ENCODE measurements at places on chromosomes 2 and 18.

DNA sequence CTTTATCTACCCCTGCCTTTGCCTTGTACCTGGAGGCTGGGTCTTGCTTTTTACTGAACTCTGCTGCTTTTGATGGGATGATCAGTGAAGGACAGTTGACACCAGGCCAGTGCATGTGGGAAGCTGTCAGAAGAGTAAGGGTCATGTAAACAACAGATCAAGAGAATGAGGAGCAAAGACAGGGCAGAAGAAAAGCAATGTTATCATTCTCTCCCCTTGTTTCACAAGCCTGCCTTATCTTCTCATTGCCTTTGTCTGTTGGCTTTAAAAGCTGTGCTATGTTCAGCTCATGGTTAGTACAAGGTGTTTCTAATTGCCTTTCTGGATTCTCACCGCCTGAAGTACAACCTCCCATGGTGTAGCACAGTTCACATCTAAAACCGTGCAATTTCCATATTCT lies 27.6 kb downstream of the LYPD1 start:
- DNase-seq: no peak

GRCh38 chr2:229689307-229689839 lies 25.0 kb downstream of the DNER start:
- no peak for DNase-seq

- DNase-seq: no peak
These were observed 171.9 kb upstream of the CNTNAP5 start for GRCh38 chr2:123853161-123853560.

DNA sequence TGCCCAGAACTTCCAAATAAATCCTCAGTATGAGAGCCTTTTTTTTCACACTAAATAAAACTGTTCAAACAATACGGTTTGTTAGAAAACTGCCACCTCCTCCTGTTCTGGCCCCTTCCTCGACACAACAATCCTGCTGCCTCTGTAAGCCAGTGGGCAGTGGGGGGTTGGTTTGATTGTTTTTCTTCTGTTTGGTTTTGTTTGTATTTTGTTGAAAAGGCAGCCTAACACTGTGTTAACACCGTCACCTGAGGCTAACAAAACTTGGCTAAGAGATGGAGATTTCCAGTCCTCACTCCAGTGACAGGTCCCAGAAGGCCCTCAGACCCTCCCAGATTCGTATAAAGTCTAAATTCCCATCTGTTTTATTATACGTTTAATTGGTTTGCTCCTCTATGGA lies 402.1 kb downstream of the ZNF521 start:
- DNase-seq: no peak

DNA sequence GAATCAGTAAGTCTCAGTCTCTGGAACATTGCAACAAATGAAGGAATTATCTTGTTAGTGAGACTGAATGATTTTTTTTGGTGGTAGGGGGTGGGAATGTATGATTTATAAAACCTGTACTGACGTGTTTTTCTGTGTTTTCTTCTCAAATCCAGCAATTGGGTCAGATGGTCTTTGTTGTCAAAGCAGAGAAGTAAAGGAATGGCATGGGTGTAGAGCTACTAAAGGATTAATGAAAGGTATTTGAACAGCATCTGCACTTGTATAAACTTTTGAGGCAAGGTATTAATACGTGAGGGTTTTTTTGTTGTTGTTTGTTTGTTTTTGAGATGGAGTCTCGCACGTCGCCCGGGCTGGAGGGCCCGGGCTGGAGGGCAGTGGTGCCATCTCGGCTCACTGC lies 10.7 kb downstream of the DDX1 start:
- no peak for DNase-seq

DNA sequence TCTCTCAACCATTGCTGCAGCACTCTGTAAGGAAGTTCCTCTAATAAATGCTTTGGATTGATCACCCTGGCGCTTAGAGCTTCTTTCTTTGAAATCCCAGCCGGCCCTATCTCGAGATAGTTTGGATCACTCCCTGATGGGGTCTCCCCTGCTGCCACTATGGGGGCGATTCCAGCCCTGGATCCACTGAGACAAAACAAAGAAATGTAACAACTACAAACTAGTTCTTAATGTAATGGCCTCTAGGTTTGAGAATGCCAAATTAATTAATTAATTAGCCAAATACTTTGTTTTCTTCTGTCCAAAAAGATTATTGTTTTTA lies 15.2 kb downstream of the SRSF7 start:
- DNase-seq: no peak

GRCh38 chr2:167939514-167940345 lies 307.7 kb downstream of the STK39 start:
- no peak for DNase-seq

GRCh38 chr18:13703899-13704298 lies 22.5 kb downstream of the FAM210A start:
- no peak for DNase-seq

- DNase-seq: no peak
These were observed 1.1 kb downstream of the ACTG2 start for GRCh38 chr2:73893764-73894474.

DNA sequence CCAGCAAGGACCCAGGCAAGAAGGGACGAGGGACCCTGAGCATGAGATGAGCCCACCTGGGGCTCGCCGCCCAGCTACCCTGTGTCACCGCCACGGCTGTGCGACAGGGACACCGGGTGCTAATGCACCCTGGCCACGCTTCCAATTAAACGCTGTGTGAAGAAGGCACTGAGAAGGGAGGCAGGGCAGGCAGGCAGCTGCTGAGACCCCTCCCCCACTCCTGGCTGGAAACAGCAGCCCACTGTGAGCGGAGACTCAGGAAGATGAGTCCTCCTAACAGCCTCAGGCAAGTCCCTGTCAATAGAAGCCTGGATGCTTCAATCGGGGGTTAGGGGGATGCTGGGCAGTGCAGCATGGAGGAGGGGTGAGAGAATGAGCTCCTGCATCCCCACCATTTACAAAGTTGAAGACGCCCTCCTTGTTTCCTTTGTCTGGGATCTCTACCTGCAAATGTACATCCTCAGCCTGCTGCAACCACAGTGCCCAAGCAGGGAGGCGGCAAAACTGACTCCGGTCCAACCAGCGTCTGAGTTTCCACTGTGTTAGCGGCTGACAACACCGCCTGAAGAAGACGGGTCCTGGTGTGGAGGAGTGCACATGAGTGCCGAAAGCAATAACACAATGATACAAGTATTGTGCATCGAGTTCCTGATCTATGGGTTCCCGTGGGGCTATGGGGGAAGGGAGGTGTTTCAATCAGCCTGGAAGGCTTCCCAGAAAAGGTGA lies 12.8 kb downstream of the TMEM163 start:
- no peak for DNase-seq

DNA sequence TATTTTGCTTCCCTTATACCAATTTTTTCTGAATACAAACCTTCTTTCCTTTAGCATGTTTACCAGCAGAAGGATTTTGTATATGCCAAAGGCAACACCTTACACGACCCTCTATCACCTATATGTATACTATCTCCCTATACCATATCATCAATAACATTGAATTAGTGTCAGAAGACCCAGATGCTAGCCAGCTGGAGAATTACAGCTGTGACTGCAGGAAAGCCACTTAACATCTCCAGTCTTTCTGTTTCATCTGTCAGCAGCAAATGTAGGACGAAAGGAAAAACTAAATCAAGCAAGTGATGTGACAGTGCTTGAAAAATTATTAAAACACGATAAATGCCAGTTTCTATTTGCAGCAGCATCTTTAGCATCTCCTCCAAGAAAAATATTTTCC lies 193.7 kb downstream of the STK39 start:
- no peak for DNase-seq

GRCh38 chr2:17317439-17317976 lies 200.7 kb downstream of the RAD51AP2 start:
- no peak for DNase-seq

DNA sequence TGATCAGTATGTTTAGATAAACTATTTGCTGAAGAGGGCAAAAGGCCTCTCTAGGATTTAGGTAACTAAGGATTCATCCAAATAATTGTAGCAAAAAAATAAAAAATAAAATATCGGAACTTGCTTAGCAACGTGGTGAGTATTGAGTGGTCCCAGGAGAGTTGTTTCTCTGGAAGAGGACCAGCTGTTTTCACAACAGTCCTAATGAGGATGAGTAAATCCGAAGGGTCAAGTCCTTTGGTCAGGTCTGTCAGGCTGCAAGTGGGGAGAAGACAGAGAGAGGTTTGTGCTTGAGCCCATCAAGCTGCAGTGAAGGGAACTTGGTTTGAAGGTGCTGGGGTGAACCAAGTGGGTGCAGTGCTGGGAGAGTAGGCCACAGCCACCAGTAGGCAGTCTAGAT lies 539.2 kb downstream of the SLC4A3 start:
- DNase-seq: no peak

DNA sequence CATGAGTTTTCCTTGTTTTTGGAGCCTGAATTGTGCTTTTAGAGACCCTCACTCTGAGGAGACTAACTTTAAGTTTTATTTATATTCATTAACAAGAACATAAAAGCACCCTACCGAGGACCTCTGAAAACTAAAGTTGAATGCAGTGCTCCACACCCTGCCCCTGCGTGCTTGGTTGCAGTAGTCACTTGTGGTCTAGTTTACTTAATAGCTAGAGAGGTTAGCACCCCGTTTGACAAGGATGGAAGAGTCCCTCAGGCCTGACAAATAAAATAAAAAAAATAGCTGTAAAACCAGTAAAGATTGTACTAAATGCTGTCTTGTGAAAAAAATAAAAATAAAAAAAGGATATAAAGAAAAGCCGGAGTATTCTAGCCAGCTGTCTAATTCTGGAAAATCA lies 395.2 kb downstream of the MTX2 start:
- no peak for DNase-seq

DNA sequence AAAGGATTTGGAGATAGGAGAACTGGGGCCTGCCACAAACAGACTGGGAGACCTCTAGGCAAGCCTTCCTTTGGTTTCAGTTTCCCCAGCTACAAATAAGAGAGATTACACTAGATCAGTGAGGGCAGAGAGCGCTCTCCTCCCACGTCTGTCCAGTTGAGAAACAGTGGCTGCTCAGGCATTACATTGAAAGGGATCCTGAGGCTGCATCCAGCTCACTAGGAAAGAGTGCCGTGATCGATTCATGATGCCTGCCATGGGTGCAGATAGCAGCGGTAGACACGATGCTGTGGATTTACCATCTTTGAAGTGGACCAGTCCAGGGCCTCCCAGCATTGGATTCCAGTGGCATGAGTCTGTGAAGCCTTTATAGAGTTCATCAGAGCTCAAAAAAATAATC lies 62.6 kb downstream of the EN1 start:
- DNase-seq: no peak

DNA sequence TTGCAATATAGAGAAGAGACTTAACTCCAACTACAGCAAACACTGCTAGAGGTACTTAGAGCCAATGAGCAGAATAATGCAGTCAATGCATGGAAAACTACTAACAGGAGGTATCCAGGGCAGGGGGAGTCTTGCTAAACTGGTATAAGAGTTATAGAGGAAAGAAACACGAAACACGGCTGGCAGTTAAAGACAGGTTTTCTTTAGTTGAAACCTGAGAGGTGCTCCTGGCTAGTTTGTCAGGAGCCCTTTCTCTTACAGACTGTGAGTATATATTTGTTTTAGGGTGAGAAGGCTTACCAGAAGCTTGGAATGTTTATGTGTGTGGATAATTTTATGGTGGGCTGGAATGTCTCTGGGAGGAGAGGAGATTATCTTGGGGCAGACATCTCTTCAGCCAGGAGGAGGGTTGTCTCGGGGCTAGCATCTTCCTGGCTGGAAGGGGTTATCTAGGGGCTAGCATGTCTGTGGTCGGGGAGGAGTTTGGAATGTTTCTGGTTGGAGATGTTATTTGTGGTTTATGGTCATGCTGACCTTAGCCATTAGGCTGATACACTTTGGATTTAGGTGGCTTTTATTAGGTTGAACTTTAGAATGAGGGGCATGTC lies 1048.8 kb downstream of the DPP10 start:
- DNase-seq: peak; percentile 40

All from T47D (cell line).